ENCODE measurements at places on chromosomes 2 and 18. TPM values are rescaled to one million over a fixed set of nuclear protein-coding genes. Genes with fewer than 3 reads are reported as not detected.

Gene KIF5C
- 0.75 TPM for total RNA-seq

Gene HOXD10
- 11.9 TPM for total RNA-seq

Gene CCDC178
- total RNA-seq, result not detected

Gene RIT2
- total RNA-seq, result not detected

Gene KCNG2
- total RNA-seq, result 6.7 TPM

Gene CXCR2
- not detected for total RNA-seq

Gene BCS1L
- 40.3 TPM for total RNA-seq

Gene ATP6V1B1
- not detected for total RNA-seq

Gene CKAP2L
- not detected for total RNA-seq

Gene TMBIM1
- 240 TPM for total RNA-seq

Gene CXCR1
- total RNA-seq, result not detected

All from transverse colon (tissue), 4 donors.